Stimulated activated naive CD8-positive, alpha-beta T cell treated with anti-CD3 and anti-CD28 coated beads, Interleukin-15, Interleukin-2, amounts not matched to agents 100 U/mL and 50 U/mL, for 24 hours (primary cell): ENCODE measurements at places on chromosomes 12 and 14.

- DNase-seq, result peak; percentile 91
Observed at GRCh38 chr12:110048242-110049027, at the start of gene C12orf76. TSS of gene C12orf76 (minus strand) at chr12:110048522. CDS start at chr12:110048495, 27 bp downstream.

DNA sequence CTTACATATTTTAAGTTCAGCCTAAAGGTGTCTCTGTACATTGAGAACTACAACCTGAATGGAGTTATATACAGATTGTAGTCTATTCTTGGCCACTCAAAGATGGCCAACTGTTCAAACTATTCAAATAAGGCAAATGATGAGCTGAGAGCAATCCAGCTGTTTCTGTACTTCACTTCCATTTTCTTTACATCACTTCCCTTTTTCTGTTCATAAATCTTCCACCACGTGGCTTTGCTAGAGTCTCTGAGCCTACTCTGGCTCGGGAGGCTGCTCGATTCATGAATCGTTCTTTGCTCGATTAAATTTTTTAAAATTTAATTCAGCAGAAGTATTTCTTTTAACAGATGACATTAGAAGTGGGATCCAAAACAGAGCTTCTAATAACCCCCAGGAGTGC is 879.7 kb downstream of the GALC start:
- no peak for DNase-seq

DNA sequence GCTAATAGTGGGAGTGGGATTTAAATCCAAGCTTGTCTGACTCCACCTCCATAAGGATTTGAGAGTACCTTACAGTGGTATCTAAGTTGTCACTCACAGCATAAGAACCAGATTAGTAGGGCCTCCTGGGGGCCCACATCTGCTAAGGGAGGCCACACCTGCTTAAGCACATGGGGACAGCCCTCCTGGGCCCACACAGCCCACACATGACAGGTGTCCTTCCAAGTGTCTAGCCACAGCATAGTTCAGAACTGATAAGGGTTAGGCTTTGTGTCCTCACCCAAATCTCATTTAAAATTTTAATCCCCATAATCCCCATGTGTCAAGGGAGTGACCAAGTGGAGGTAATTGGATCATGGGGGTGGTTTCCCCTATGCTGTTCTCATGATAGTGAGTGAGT is 186.0 kb upstream of the HMGA2 start:
- DNase-seq, result no peak

- no peak for DNase-seq
Observed at GRCh38 chr12:89262855-89263552, 89.3 kb downstream of the DUSP6 start.

DNA sequence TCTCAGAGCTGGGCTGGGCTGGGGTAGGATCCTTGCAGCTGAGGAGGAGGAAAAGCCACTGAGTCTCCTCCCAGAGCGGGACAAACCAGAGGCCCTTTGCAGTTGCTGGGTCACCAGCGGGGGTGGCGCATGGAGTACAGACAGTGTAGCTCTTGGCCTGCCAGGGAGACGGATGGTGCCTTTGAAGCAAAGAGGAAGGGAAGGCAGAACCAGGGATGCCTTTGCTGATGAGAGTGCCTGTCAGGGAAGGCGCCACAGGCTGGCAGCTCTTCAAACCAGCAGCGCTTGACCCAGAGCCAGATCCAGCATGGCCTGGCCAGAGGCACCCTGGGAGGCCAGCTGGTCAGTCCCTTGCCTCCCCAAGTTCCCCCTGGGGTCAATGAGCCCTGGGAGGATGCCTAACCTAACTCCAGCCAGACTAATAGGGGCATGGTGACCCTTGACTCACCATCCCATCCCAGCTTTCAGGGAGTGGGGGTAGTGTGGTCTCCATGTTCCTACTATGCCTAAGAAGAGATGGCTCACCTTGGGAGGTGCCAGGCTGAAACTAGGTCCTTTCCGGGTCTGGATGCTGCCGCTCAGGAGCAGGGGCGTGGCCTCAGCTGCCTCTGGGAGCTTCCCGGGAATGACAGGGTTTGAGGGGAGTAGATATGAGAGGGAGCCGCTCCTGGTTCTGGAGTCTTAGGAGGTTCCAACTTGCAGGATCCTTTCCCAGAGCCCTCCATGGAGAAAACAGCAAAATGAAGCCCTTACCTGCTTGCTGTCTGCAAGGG is 19.8 kb downstream of the VASH1 start:
- no peak for DNase-seq

DNA sequence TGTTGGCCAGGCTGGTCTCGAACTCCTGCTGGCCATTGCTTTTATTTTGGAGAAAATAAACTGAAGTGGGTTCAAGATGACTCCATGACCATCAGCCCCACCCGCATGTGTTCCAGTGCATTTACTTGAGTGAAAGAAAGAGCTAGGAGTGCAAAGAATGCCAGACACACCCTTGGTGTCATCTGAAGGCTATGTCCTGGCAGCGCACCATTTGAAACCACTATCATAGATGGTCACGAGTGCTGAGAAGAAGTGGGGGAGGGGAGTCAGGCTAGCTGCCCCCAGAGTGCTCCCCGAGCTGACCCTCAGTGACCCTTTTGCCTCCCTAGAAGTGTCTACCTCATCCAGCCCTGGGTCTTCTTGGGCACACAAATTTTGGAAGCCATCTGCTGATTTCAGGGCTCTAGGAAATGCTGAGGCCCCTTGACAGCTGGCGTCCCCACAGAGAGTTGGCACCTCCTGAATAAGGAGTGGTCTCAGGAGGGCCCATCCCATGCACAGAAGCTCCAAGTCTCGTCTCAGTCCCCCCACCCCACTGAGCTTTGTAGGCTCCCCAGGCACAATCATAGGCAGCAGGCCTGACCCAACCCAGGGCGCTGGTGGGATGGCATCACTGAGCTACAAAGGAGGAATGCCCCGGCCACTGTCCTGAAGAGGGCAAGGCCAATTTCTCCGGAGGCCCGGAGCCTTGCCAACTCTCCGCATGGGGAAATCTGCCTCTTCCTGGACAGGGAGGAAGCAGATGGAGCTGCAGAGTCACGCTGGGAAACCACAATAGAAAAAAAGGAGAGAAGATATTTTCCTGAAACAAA is 28.0 kb downstream of the PXN start:
- DNase-seq, result no peak

- no peak for DNase-seq
Observed at GRCh38 chr14:70663707-70664179, 22.0 kb downstream of the TTC9 start.

- DNase-seq, result no peak
Observed at GRCh38 chr14:23663711-23664110, 27.5 kb downstream of the DHRS2 start.

- DNase-seq, result no peak
Observed at GRCh38 chr12:30997685-30998440, 71.3 kb downstream of the TSPAN11 start.

GRCh38 chr12:55068416-55069010 is 48.7 kb downstream of the NEUROD4 start:
- DNase-seq, result no peak

DNA sequence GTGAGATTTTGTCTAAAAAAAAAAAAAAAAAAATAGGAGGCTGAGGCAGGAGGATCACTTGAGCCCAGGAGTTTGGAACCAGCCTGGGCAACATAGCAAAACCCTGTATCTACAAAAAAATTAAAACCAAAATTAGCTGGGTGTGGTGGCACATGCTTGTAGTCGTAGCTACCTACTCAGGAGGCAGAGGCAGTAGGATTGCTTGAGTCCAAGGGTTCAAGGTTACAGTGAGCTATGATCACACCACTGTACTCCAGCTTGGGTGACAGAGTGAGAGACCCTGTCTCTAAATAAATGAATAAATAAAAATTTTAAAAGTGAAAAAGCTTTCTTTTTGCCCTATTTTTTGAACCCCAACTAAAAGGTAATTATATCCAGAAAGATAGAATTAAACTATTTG is 113.6 kb downstream of the PEBP1 start:
- no peak for DNase-seq

DNA sequence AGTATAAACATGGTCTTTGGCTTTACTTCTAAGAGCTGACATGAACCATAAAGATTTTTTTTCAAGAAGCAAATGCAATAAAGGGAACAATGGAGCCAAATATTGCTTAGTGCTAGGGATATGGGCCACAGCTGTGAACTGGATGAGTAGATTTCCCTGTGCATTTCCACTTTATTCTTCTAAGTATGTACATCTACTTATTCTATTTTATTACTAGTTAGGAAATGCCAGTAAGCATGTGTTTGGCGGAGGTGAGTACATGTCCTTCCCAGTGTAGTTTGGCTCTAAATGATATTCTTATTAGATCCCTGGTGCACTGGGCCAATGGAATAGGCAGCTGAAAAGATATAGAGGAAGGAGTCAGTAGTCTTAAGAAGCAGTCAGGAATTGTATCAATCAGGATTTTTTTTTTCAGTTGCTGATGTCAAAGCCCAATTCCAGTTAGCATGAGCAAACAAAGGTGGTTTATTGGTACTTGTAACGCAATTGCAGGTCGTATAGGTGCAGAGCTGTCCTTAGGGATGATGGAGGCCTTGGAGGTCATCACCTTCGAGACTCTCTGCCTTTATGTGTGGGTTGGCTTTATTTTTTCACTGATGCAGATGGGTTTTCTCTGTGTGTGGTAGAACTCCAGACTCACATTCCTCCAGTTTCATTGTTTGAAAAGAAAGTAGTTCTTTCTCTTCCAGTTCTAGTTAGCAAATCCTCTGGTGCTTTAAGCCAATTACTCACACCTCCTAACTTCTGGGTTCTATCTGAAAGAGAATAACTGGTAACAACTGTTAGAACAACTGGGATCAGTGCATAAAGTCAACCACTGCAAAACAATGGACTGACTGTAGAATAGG is 139.0 kb upstream of the LRIG3 start:
- DNase-seq, result no peak

GRCh38 chr12:9123781-9124382 is 8.2 kb upstream of the A2M start:
- no peak for DNase-seq

DNA sequence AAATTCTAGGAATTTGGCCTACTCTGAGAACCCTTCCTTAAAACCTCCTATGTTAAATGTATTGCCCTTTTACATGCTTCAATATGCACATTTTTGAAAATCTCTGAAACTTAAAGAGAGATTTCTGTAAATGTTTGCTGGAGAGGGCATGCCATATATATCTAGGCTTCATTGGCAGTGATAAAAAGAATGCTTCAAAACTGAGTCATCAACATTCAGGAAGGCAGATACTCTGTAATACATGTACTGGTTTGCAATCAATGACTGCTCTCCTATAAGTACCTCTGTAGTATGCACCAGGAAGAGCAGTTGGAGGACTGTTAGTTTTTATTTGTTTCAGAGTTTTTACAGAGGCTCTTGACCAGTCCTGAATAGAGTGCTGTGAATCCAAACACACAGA is 739.9 kb downstream of the SLC16A7 start:
- no peak for DNase-seq

- DNase-seq, result no peak
Observed at GRCh38 chr12:39205969-39206368, 237.0 kb downstream of the KIF21A start.

DNA sequence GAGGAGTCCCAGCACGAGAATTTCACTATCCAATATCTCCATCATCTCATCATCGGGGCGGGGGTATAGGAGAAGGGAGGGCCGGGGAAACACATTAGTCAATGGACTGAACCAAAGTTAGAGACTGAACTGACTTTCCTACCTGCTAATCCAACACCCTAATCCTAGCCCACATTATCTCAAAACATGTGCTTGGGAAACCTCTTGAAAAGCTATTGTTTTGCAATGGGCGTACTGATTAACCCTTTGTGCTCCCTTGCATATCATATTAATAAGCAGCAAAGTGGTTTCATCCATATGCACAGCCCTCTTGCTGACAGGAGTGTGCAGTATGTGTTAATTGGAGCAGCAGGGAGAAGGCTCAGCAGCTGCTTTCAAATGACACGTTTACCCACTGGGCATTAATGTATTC is 125.7 kb upstream of the GRIP1 start:
- no peak for DNase-seq
